ENCODE measurements at places on chromosomes 1 and 21.
A peak's percentile ranks its signal among the peaks of the same experiment; 100 is the strongest.

DNA sequence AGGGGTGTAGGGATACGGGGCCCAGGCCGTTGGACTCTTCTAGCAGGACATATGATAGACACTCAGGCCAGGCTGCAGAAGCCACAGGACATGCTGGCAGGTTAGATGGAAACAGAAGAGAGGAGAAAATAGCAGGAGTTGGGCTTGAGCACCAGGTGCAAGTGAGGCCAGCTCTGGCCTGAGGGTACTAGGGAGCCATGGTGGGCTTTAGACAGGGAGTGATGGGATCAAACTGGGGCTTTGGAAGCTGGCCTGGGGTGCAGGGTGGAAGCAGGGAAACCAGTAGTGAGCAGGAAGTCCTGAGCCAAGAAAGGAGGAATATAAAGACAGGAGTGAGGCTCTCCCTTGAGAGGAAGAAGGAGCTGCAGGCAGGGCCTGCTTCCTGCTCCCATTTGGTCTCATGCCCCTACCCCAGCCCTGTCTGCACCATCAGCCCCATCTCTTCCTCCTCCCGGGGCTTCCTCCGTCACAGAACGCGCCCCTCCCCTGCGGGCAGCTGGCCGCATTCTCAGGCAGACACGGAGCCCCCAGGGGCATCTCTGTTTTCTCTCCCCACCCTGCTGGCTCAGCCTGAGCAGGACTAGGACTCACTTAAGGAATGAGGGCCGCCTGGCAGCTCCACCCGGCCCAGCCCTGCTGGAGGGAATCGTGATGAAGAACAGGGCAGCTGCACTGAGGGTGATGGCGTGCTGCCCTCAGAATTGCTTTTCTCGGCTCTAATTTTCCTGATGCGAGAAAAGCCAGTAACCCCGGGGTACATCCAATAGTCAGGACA, 165.5 kb upstream of the TMEM51 start:
- DNase-seq: no peak

GRCh38 chr1:113325022-113325421, 65.3 kb upstream of the MAGI3 start:
- DNase-seq: no peak

DNA sequence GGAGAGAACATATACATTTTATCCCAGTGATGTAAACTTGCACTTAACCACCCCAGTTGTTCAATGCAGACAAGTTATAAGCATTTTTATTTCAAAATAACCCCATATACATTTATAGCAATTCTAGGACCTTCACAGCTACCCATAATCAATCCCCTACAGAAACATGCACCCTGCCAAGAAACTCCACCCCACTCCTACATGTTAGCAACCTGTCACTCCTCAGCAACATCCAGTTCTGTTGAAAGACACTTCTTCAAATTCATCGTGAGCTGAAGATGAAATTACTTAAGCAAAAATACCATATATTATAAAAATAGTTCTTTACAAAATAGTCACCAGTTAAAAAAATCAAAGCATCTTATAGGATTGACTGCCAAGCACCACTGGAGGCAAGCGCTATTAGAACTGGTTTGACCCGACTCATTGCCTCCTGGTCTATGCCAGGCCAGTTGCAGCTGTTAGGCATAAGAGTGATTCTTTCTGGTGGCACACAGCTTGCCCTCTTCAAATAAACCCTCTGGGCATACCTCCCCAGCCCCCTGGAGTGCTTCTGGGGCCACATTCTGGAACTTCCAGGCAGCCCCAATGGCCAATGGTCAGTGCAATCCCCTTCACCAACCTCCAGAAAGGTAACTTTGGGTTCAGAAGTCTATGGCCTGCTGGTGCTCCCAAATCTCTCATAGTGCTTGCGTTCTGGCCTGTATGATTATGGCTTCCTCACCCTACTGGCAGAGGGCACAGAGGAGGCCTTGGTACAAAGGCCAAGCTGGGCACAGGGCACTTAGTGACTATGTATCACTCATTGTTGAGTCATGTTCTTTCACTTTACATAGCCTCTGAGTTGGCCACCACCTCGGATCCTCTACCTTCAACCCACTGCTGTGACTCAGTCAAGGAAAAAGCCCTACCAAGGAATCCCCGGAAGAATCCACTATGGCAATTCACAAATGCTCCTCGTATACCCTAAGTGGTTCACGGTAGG, 72.2 kb upstream of the RALGPS2 start:
- no peak for DNase-seq

- DNase-seq: peak; percentile 16
Measured at GRCh38 chr1:28971980-28972771, 57.8 kb downstream of the EPB41 start.

- DNase-seq: no peak
Measured at GRCh38 chr1:155070158-155070621, 6.7 kb downstream of the EFNA4 start.

GRCh38 chr1:236619398-236619797, 15.1 kb upstream of the HEATR1 start:
- no peak for DNase-seq

DNA sequence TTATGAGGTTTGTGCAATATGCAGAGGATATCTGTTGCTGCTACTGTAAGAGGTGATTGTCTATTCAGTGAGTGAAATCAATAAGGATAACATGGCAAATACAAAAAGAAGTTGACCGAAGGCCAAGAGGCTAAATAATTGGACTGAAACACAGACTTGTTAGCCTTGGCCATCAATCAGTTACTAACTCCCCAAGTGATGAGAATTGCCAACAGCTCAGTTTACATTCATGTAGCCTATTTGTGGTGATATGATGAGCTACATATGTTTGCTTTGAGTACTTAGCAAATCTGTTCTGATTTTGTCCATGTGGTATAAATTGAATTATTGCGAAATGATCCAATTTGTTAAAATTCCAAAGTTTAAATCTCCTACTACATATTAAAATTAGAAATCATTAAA, 68.6 kb upstream of the VAV3 start:
- DNase-seq: no peak

GRCh38 chr1:234647245-234647644, 37.3 kb upstream of the IRF2BP2 start:
- DNase-seq: no peak

DNA sequence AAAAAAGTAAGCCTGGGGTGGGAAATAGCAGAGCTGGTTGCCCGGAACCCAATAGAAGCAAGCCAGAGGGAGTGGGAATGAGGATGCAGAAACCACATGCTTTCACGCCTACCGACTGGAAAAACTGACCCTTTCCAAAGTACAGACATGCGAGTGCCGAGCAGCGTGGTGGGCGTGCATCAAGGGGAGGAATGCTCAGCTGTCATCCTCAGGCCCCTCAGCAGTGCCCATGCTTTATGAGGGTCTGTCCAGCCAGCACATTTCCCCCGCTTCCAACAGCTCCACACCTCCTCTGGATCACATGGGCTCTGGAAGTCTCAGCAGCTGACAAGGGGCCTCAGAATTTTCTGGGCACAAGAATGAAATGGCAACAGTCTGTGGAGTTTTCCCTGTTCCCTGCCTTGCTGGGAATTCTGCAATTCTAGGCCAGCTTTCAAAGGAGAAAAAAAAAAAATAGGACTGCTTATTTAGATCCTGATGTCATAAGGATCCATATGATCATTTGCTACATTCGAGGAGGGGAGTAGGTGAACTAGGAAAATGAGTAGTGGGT, 19.1 kb upstream of the IKBKE start:
- DNase-seq: no peak

GRCh38 chr1:169576935-169577331, 9.3 kb downstream of the F5 start:
- DNase-seq: no peak

DNA sequence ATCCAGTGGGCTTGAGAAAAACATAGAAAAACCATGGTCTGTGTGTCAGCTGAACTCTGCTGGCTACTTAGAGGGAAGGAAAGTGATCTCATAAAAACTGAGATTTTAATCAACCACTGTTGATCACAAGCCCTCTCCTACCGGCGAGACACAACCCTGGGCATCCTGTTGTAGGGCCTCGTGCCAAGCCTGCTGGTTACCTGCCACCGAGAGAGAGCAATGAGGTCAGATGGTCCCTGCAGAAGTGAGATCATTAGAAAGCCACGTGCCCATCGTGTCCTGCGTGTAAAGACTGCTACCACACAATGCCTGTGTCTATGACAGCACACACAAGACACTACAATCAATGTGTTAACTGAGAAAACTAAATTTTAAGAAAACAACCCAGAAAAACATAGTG, 41.7 kb upstream of the GPR153 start:
- DNase-seq: no peak
